Activated CD4-positive, alpha-beta T cell treated with anti-CD3 and anti-CD28 coated beads, Interleukin-2, amount 50 U/mL, for 4 hours (primary cell): ENCODE measurements at places on chromosomes 6 and 20.

- DNase-seq: no peak
Measured at GRCh38 chr6:17635568-17635967, 35.5 kb downstream of the FAM8A1 start.

DNA sequence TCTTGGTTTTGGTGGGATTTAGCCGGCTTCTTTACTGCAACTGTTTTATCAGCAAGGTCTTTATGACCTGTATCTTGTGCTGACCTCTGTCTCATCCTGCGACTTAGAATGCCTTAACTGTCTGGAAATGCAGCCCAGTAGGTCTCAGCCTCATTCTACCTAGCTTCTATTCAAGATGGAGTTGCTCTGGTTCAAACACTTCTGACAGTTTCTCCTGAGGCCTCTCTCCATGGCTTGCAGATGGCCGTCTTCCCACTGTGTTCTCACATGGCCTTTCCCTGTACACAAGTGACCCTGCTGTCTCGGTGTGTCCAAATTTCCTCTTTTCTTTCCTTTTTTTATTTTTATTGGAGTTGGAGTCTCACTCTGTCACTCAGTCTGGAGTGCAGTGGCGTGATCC is 4.2 kb upstream of the CCM2L start:
- no peak for DNase-seq

- no peak for DNase-seq
Measured at GRCh38 chr6:136696238-136696637, 96.0 kb downstream of the MAP3K5 start.

- DNase-seq: no peak
Measured at GRCh38 chr20:33165416-33166055, 2.4 kb upstream of the BPIFA2 start.

GRCh38 chr6:85494547-85495536 is 45.0 kb downstream of the NT5E start:
- no peak for DNase-seq

GRCh38 chr6:35354361-35355135 is 12.2 kb downstream of the PPARD start:
- DNase-seq: no peak

DNA sequence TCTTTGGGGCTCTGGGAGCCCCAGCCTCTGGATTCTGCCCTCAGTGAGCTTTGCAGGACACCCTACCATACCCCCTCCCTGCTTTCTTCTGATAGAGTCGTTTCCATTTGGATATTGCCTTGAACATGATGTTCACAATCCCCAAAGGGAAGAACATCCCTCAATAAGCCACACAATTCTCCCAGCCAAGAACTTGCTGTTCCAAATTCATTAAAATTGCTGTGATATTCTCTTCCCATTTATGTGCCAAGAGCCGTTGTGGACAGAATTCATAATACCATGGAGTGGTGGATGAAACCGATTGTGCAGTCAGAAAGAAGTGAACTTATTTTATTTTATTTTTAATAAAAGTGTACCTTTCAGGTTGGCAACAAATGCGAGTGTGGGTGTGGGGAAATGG is 95.8 kb downstream of the DHX35 start:
- DNase-seq: no peak

- no peak for DNase-seq
Measured at GRCh38 chr6:98839781-98840361, 5.5 kb downstream of the POU3F2 start.

DNA sequence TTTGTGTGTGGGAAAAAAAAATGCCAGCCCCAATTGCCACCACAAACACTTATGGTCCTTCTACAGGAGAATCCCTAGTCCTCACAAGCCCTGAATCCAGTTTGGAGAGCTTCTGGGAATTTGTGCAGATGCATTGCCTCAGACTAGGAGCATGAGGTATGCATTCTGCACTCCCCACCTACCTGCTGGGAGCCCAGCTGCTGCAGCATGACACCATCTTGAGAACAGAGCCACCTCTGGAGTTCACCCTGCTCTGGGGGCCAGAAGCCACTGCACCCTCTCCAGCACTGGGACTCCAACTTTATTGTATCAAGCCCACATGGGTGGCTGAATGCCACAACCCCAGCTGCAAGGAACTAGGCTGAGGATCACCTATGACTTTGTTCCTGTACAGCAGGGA is 568.5 kb upstream of the ID4 start:
- DNase-seq: no peak
